ENCODE measurements at places on chromosomes 16 and 17.

DNA sequence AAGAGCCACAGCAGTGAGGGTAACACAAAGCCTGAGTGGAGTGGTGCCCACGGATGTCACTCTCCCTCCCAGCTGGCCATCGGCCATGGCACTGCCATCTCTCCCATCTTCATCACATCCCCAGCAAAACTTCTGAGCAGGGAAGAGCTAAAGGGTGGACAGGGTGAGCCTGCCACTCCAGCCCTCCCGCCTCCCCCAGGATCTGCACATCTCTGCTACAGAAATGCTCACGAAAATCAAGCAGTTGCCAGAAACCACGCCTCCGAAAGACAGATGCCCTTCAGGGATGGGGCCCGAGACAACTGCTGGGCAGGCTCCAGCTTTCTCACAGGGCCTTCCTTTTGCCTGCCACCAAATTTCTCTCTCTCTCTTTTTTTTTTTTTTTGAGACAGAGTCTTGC, 3.6 kb downstream of the GRIN2C start:
- no peak for DNase-seq

- DNase-seq, result no peak
Measured at GRCh38 chr17:8656693-8657092, 26.2 kb upstream of the MYH10 start.

GRCh38 chr17:38585056-38585917, 20.5 kb downstream of the SRCIN1 start:
- no peak for DNase-seq

GRCh38 chr17:33012522-33013033, 20.9 kb downstream of the SPACA3 start:
- DNase-seq, result peak; percentile 79

GRCh38 chr17:57207396-57207795, 48.9 kb upstream of the MSI2 start:
- no peak for DNase-seq

- no peak for DNase-seq
Measured at GRCh38 chr16:20387978-20388377, 16.6 kb downstream of the PDILT start.

DNA sequence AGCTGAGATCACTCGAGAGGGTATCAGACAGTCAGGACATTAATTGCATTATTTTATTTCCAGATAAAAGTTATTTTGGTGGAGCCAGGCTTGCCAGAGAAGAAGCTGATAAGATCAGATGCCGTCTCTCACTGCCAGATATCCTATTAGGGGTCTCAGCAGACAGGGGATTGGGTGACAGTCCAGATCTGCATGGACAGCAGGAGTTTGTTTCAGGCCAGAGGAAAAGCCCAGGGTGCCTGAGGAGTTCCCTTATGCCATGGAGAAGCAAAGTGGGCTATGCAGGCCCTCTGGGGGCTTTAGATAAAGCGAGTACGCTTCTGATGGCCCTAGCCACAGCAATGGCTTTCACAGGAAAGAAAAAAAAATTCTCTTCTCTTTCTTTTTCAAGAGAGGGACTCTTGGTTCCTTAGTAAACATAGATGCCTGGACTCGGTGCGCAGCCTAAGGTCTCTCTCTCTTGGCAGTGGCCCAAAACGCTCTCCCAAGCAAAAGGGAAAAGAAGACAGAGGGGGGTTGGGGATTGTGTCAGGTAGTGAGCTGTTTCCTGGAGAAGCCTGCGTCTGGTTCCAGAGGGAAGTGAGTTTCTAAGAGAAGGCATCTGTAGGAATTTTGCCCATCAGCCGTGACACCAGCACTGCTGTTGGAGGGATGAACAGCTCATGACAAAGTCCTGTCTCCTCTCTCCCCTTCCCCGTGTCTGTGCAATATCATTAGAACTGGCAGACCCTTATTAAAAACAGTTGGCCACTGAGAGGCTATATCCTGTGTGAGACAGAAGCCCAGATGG, 166.3 kb upstream of the FOXF1 start:
- DNase-seq, result no peak

All from urothelium cell line (cell line).